ENCODE measurements at places on chromosomes 3 and 15.
A peak's percentile ranks its signal among the peaks of the same experiment; 100 is the strongest.

GRCh38 chr15:39404767-39405181 is 176.1 kb upstream of the THBS1 start:
- peak; percentile 81 for DNase-seq

DNA sequence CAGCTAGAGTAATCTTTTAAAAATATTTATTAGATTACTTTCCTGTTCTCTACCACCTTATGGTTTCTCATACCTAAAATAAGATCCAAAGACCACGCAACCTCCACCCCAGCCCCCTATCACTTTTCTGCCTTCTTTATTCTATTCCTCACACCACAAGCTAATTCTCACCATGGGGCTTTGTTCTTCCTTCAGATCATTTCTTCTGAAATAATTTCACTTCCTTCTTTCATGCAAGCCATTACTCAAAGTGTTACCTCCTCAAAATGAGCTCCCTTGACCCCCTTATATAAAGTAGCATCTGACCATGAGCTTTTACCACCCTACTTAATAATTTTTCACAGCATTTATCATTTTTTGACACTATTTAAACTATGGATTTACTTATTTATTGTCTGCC is 233.2 kb upstream of the TMCO5A start:
- no peak for DNase-seq

- DNase-seq, result no peak
These were observed 147.1 kb downstream of the NUP210 start for GRCh38 chr3:13272831-13273603.

DNA sequence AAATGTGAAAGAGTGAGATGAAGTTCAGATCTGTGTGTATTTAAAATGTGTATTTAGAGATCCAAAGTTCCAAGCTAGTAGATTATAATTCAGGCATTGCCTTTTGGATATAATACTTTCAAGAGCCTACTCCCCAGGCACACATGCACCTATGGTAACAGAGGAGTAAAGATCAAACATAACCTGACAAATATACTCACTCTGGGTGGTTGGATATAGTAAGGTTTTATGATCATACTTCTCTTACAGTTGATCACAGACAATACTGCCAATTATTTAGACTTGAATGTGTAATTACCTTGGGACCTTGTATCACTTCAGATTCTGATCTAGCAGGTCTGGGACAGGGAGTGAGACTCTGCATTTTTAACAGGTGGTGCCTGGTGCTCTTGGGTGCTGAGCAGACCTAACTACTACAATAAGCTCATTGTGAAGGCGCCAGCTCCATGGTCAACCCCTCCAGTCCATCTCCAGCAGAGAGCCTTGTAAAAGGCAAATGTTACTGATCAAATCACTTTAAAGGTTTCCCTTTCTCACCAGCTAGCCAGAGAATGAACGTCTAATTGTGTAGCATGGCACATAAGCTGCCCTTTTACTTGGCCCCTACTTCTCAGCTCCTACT is 55.5 kb downstream of the NBEAL2 start:
- no peak for DNase-seq

DNA sequence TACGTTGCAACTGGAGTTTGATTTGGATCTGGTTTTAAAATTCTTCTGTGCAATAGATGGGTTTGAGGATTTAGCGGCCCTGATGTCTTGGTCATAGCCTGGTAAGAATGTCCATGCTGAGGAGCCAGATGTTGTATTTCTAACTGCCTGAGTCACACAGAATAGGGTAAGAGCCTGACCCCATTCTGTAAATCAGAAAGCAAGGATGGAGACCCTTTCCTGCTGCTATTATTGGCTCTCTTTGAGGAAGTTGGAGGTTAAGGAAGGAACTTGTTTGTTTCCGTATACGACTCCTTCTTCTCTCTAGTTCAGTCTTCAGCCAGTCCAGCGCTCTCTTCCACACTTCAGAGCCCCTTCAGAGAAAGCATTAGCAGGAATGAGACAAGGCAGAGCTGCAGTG is 65.1 kb downstream of the HCN4 start:
- DNase-seq, result no peak

DNA sequence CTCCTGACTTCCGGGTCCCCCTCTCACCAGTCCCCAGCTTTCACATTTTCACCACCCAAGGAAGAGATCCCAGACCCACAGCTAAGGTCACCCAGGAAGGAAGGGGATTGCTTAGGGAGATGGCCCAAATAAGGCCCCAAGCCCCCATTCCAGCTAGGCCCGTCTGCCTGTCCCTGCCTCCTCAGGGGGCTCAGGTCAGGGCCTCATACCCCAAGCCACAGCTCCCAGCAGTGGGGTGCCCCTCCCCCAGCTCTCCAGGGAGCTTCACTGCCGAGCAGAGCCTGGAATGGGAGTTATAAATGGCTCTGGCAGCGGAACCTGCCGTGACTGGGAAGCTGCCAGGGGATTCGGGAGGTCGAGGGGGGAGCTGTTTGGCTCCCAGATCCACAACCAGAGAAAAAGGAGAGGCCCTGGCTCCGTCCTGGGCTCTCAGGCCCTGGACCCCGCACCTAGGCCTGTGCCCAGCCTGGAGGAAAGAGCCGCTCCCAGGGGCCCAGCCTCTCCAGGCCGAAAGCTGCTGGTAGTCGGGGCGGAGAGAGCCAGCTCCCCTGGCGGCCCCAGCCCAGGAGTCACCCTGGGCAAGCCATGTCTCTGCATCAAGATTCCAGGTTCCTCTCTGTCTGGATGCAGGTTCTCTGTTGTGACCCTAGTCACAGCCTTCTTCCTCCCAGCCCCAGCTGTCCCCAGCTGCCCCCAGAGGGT is 550 bp downstream of the CCDC9B start:
- peak; percentile 60 for DNase-seq

GRCh38 chr3:42871592-42872196 is 4.0 kb downstream of the CYP8B1 start:
- no peak for DNase-seq

DNA sequence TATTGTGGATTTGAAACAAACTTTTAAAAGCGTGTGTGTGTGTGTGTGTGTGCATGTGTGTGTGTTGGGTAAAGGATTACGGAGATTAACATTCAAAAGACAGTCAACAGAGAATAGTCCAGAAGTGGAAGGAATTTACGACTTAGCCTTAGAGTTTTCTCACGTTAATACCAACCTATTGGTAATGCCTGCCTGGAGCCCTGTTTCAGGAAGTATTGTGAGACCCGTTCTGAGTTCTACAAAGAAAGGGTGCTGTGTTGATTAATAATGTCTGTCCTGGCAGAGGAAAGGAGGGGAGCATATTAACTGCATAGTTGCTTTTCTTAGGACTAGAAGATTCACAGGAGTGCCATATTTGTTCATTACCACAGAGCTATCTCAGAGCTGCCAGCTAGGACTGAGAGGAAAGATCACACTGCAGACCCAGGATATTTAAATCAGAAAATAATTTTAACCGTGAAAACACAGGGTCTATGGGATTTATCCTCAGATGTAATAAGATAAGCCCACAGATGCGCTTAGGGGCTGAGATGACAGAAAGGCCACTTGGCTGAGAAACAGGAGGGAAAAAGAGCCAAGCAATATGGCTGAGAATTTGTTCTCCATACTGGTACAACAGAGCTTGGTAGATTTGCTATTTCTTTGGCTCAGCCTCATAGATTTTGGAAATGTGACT is 40.5 kb upstream of the FRMD4B start:
- DNase-seq, result no peak

DNA sequence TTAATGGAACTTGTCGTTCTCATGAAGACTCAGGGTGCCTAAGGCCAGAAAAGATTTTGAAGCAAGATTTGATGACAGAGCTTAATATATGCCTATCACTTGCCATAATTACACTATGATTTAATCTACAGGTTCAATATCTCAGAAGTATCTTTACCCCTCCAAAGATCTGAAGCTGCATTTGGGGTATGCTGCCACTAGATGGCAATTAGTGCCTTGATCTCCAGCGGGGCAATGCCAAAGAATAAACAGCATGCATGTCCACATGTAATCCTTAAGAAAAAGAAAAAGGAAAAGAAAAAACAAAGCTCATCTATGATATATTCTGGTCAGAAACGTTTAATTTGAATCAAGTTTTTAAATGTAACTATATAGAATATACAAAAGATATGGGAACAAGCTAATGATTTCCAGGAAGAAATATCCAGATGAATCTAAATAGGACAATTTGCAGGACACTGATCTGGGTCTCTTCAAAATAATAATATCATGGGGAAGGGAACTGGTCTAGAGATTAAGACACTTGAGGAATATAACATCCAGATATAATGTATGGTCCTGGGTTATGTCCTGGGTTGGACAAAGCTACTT is 55.0 kb upstream of the SOX14 start:
- DNase-seq, result peak; percentile 17

DNA sequence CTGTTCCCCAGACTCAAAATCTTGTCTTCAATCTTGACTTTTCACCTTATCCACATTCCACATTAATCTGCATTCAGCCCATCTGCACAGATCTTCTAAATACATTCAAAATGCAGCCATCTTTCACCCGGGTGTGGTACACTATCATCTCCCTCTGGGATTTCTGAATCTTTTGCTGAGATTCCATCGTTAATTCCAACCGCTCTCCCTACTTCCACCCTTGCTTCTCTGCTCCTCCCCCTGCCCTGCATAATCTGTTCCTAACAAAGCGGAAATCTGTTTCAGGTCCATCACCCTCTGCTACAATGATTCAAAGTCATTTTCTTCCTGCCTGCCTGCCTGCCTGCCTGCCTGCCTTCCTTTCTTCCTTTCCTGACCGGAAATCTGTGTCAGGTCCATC is 7.9 kb upstream of the GOLGA8B start:
- no peak for DNase-seq

DNA sequence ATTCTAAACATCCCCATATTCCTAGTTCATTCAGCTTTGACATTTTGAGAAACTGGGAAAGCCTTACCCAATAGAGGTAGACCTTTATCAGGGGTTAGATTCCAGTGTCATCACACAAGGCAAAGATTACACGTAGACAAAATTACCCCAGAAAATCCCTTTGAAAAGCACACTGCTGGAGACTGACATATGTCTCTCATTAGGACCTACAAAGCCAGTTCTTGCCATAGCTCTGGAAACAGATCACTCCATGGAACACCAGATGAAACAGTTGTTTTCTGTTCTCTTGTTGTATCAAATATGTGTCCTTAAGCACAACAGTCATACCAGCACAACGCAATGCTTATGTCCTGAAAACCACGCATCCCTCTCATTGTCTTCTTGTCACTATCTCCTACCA is 44.7 kb downstream of the RARB start:
- no peak for DNase-seq

DNA sequence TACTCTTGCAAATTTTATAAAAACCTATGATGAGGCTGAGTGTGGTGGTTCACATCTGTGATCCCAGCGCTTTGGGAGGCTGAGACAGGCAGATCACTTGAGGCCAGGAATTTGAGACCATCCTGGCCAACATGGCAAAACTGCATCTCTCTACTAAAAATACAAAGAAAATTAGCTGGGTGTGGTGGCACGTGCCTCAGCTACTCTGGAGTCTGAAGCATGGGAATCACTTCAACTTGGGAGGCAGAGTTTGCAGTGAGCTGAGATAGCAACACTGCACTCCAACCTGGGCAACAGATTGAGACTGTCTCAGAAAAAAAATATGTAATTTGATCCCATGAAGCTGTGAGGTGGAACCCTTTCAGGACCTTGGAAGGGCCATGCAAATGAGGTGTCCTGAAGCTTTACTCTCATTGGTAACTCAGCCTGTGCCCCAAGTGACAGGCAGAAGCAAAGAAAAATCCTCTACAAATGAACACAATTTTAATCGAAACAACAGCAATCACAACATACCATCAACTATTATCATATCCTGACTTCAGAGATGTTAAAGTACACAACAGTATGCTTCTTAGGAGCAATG is 84.6 kb upstream of the CDV3 start:
- peak; percentile 65 for DNase-seq

- no peak for DNase-seq
These were observed 349.2 kb upstream of the MCTP2 start for GRCh38 chr15:93882141-93882540.

DNA sequence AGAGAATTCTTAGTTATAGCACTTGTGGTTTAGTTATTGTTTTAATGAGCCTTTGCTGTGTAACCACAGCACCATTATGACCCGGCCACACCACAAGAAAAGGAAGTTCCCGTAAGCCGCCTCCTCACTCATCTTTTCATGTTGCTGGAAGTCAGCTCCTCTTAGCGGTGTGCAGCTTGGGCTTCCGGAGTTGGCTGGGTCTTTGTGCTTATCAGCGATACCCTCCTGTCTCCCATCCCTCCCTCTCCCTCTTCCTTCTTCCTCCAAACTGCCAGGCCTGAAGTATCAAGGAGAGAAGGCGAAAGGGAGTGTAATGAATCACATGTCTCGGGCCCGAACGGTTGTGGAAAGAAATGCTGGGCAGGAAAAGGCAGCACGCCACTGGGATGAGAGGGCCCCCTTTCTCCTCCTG is 353.5 kb downstream of the MCTP2 start:
- peak; percentile 1 for DNase-seq

DNA sequence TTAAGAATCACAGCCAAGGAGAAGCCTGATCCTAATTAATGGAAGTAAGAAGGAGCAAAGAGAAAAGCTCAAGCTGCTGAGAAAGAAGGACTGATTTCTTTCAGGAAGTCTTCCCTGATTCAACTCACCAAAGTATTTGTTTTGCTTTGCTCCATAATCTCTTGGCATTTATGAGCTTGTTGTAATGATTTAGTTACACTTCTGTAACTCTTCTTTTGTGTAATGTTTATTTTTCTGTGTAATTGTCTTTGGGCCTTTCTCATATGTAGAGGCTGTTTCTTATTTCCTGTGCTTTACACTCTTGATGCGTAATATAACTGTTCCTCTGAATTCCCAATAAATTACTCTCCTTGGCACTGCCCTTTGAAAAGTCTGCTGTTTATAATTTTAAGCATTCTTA is 80.0 kb downstream of the COL6A5 start:
- peak; percentile 11 for DNase-seq

DNA sequence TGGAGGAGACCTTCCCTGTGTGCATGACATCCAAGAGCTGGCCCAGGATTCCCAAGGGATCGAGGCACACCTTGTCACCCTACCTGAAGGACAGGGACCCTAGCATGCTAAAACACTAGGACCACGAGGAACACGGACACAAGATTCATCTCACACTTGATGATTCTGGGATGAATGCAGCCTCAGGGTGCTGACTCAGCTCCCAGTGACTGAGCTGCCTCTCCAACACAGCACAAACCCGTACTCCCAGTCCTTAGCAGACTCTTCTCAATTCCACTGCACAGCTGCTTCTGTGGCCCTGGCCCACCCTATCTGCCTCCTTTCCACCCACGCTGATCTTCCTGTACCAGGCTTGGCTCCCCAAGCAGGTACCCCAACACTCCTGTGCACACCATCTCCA is 9.1 kb upstream of the OXTR start:
- no peak for DNase-seq

- peak; percentile 29 for DNase-seq
These were observed 71.6 kb downstream of the LRTM1 start for GRCh38 chr3:54856271-54856670.

- DNase-seq, result no peak
These were observed 26.6 kb upstream of the MAGEF1 start for GRCh38 chr3:184738506-184738890.

Data from kidney tubule cell (primary cell).